Central memory CD8-positive, alpha-beta T cell (primary cell): ENCODE measurements at places on chromosomes 2 and 18.

DNA sequence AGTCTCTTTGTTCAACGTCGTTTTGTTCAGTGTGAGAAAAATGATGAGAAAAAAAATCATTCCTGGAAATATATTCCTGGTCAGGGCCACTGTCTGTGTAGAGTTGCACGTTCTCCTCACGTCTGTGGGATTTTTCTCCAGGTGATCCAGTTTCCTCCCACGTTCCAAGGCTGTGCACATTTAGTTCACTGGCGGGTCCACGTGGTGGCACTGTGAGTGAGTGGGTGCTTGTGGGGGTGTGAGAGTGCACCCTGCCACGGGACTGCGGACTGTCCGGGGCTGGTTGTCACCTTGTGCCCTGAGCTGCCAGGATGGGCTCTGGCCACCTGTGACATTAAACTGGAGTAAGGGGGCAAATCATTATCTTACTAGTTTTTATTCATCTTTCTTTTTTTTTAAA lies 30.3 kb upstream of the ACYP2 start:
- no peak for DNase-seq

DNA sequence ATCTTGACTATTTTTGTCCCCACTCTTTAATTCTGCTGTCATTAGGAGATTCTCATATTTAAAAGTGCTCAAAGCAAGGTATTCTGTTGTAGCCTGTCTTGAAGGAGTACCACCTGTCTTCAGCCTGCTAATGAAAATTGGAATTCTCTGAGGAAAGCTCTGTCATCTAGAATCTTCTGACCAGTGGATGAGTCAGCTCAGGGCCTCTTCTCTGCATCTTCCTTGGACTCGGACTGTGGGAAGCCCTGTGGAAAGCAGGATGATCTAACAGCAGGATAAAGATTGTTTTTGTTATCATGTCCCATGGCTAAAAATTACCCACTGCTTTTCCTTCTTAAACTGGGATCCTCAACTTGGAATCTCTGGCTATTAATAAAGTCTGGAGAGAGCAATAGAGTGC lies 18.7 kb upstream of the TMEM200C start:
- no peak for DNase-seq

- no peak for DNase-seq
Measured at GRCh38 chr2:197359859-197360258, 49.3 kb upstream of the ANKRD44 start.

- DNase-seq = no peak
Measured at GRCh38 chr2:178110681-178111080, 1.6 kb upstream of the RBM45 start.

DNA sequence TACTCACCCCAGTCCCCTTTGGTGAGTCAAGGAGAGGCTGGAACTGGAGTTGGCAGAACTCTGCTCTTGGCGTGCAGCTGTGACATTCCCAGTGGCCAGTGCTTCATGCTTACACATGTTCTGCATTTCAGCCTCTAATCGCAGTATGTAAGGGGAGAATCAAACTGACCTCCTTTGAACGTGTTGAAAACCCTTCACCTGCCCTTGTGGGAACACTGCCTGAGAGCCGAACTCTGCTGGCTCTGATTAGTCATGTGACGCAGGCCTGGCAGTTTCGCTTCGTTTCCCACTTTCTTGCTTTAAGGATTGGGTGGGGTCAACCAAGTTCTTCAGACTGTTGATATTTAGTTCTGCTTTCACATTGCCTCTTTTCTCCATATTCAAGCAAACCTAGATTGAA lies 173.8 kb upstream of the BCL2L11 start:
- no peak for DNase-seq

DNA sequence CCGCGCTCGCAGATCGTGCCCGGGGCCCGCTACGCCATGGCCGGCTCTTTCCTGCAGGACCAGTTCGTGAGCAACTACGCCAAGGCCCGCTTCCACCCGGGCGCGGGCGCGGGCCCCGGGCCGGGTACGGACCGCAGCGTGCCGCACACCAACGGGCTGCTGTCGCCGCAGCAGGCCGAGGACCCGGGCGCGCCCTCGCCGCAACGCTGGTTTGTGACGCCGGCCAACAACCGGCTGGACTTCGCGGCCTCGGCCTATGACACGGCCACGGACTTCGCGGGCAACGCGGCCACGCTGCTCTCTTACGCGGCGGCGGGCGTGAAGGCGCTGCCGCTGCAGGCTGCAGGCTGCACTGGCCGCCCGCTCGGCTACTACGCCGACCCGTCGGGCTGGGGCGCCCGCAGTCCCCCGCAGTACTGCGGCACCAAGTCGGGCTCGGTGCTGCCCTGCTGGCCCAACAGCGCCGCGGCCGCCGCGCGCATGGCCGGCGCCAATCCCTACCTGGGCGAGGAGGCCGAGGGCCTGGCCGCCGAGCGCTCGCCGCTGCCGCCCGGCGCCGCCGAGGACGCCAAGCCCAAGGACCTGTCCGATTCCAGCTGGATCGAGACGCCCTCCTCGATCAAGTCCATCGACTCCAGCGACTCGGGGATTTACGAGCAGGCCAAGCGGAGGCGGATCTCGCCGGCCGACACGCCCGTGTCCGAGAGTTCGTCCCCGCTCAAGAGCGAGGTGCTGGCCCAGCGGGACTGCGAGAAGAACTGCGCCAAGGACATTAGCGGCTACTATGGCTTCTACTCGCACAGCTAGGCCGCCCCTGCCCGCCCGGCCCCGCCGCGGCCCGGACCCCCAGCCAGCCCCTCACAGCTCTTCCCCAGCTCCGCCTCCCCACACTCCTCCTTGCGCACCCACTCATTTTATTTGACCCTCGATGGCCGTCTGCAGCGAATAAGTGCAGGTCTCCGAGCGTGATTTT lies 7.6 kb downstream of the TBR1 start:
- DNase-seq = no peak

DNA sequence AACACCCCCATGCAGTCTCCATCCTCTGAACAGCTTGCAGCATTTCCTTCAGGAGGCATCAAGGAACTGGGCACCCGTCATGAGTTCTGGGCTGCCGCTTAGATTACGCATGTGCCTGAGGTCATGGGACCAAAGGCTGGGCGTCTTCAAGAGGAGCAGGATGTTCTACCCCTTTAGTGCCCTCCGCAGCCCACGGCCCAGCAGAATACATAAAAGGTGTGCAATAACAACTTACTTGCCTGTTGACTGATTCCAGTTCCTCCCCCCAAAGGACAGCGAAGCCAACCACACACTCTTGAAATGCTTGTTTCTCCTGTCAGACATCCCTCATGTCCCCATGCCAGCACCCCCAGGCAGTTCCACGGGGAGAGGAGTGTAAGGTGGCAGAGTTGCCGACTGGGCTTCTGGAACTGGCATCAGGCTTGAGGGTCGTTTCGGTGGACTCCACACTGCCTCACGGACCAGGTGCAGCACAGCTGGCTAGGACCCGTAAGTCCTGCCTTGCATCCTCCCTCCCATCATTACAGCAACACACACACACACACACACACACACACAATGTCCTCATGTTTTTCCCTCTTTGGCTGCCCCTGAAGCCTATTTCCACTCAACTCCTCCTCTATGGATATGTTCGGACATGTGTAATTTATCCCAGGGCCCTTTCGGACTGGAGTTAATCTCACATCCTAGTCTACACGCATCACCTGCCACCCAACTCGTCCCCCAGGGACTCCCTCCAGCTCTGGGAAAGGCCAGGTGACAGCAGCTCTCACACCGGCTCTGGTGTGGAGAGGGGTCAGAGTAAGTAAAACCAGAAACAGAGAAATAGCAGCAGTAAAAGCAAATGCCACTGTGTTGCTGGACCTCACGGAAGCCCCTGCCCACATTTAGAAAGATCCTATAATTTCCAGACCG lies 200.7 kb downstream of the BCL11A start:
- no peak for DNase-seq

DNA sequence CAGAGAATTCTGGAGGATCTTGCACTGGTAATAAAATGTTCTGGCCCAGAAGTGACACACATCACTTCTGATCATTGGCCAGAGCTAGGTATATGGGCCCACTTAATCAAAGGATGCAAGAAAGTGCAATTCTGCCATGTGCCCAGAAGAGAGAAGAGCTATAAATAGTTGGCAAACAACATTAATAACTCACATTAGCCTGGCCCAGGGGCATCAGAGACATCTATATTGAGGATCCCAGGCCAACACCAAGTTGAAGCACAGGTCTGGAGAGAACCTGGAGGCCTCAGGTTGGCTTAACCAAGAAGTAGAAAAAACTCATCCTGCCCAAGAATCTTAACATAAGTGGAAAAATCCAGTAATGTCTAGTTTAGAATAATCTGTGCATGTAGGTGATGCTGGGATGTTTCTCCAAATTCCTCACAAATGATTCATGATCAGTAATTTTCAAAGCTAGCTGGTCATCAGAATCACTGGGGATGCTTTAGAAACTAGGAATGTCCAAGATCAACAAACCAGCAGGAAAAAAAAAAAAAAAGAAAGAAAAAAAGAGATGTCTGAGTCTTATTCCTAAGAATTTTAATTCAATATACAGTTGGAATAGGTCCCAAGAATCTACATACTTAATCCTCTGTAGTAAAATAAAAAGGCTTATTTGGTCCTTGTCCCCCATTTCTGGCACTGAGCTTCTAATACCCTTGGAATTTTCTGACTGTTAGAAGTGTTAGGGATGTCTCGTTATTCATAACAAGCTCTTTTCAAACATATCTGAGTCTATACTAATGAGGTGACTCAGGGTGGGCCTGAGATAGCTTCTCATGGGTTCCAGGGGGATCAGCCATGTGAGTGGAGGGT lies 35.0 kb upstream of the EVA1A start:
- no peak for DNase-seq

DNA sequence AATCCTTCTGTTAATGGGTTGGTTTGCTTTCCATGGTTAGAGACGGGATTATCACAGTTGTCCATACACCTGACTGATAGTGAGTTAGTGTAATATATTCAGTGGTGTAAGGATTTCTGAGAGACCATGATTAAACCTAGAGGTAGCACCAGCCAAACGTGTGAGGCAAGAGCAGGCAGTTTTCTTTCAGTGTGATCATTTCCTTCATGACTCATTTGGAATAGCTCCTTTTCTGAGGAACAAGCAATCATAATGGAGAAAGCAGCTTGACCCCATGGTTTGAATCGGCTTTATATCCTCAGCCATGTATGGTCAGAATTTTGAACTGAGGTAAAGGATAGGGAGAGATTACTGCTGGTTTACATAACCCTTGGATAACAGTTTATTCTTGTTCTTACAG lies 2.9 kb downstream of the MXD1 start:
- no peak for DNase-seq

DNA sequence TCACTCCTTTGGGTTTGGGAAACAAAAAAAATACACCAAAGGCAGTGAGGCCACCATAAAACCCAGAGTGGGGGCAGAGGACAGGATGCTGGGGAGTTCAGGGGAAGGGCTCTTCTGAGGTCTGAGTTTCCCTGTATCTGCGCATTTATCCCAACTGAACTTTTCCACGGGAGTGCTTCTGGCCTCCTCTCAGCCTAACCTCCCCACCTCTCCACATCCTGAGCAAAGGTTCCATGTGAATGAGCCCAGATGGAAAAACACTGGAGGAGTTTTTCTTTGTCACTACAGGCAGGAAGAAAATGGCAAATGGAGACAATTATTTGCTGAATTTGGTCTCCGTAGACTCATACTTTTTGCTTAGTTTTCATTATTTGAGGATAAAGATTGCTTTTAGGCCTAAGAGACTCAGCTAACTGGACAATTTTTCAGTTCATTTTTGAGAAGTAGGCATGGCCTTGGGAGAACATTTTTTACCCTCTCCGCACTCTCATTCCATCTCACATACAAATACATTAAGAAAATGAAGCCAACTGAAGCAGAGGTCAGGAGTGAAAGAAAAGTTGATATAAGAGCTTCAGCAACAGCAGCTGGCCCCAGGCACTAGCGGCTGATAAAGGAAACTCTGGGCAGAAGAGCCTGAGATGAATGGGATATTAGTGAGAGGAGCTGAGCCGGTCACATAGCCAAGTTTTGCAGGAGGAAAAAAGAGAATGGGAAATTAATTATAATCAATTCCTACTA lies 82.6 kb upstream of the CYP1B1 start:
- DNase-seq = no peak

DNA sequence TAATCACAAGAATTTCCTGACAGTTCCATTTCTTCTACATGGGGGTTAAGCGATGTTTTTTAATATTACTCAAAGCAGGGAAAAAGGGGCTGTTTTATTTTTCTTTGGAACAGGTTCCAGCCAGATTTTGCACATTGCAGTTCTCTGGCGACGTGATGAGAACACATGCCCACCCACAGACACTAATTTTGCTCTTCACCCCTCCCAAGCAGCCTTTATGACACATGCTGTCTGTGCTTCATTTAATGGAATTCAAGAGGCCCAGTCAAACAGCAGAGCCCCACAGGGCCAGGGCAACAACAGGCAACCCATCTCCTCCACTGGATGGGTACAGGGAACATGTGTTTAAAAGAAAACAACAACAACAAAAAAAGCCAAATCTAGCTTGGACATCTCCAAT lies 70.8 kb downstream of the SPRED2 start:
- no peak for DNase-seq

DNA sequence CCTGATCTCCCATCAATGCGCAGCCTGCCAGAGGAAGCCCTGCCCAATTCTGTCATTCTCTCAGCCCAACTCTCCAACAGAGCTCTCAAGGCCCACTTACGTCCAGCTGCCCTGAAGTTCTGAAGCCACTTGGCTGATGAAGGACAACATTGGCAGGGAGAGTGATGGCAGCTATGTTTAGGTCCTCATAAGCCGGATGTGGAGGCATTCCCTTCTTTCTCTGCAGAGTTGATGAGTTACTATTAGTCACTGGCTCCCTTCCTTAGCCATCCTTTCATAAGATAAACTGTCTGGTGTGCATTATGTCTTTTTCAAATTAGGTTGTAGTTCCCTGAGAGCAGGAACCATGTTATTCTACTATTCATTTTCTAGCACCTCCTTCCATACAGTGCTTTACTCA lies 22.5 kb upstream of the TACR1 start:
- DNase-seq = no peak

DNA sequence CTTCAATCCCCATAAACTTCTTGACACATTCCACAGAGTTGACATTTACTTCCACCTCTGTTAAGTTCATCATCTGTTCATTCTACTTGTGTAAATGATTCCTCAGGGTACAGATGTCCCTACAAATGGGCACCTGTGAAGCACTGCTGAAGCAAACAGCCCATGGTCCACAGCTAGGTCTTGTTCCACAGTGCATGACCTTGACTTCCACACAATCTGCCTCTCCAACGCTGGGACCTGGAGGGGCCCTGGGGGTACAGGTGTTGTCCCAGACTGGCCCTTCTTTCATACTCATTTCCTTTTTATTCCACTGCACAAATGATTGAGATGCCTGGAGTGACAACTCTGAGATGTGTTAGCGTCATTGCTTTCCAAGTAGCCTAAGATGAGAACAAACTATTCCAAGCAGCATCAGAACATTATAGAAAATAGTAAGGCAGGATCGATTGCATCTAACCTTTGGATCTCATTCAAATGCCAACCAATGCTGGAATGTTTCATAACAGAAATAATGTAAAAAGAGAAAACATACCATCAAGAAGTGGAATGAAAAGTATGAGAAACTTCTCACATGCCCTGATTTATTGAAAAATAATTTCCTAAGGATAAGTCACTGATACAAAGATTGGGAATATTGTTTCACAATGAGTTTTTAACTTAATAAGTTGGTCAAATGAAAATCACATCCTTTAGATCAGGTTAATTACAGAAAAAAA lies 31.2 kb downstream of the PIEZO2 start:
- DNase-seq = no peak
